Activated CD4-positive, CD25-positive, alpha-beta regulatory T cell (primary cell): ENCODE measurements at places on chromosomes 5 and 9.

DNA sequence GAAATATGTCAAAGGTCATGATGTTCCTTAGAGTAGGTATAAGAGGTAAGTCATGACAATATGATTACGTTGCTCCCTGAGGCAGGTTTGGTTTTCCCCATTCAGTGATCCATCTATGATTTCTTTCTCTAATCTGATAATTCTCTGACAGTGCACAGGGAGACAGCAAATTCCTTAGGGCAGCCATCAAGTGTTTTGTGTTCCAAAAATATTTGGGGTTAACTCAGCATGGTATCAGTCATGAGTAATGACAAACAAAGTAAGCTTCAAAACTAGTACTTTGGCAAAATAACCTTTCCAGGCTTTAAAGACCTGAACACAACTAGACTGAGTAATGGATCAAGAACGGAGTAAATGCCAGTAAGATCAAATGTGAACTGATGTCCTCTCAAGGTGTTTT lies 55.3 kb upstream of the SPATA31E1 start:
- no peak for DNase-seq

DNA sequence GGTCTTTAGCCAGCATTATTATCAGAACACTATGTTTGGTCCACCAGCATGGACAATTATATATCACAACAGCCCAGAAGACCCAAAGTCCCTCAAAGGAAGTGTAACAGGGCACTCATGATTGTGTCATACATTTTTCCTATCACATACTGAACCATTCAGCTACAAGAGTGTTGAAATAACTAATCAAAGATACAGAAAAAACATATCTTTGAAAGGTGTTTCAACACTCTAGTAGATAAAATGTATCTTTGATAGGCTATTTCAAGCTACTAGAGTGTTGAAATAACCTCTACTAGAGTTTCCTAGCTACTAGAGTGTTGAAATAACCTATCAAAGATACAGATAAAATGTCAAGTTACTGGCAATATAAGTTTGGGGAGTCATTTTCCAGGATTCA lies 545.0 kb downstream of the PRR16 start:
- DNase-seq: no peak

GRCh38 chr9:37528652-37529471 lies 43.1 kb downstream of the POLR1E start:
- peak; percentile 28 for DNase-seq

GRCh38 chr9:86508208-86508903 lies 154.1 kb upstream of the TUT7 start:
- DNase-seq: no peak

- no peak for DNase-seq
Measured at GRCh38 chr9:83934569-83935275, 13.5 kb upstream of the KIF27 start.

DNA sequence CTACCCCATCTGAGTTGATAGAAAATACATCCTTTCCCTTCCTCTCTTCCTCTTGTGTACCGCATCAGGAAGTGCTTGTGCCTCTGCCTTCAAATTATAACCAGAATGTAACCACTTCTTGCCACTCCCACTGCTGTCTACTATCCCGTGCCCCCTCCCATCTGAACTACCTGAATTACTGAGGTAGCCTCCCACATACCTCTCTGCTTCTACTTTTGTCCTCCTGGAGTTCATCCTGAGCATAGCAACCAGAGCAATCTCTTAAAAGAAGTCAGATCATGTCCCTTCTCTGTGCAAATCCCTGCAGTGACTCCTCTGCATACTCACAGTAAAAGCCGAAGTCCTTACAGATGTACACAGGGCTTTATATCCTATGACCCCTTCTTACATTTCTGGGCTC lies 23.0 kb downstream of the SV2C start:
- no peak for DNase-seq

GRCh38 chr5:101539315-101539714 lies 636.2 kb upstream of the ST8SIA4 start:
- no peak for DNase-seq

DNA sequence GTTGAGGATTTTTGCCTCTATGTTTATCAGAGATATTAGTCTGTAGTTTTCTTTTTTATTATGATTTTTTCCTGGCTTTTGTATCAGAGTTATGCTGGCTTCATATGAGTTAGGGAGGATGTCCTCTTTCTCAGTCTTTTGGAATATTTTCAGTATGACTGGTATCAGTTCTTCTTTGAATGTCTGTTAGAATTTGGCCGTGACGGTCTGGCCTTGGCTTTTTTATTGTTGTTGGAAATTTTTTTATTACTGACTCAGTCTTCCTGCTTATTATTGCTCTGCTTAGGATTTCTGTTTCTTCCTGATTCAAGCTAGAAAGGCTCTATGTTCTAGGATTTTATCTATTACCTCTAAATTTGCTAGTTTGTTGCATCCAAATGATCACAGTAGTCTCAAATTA lies 421.9 kb downstream of the CDH10 start:
- DNase-seq: no peak

DNA sequence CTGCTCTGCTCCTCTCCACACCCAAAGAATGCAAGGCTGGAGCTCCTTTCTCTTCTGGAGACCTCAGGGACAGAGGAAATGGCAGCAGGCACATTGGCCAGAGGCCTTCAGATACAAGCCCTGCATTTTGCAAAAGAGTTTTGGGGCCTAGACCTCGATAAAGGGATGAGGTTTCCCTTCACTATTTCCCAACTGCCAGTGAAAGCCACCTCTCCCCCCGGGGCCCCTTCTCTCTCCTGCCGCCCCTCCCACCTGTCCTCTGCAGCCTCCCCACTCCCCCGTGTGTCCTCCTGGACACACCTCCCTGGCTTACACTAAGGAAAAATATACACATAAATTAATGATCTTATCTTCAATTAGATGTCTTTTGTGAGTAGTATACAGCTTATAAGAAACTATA lies 21.3 kb upstream of the LMNB1 start:
- DNase-seq: no peak

DNA sequence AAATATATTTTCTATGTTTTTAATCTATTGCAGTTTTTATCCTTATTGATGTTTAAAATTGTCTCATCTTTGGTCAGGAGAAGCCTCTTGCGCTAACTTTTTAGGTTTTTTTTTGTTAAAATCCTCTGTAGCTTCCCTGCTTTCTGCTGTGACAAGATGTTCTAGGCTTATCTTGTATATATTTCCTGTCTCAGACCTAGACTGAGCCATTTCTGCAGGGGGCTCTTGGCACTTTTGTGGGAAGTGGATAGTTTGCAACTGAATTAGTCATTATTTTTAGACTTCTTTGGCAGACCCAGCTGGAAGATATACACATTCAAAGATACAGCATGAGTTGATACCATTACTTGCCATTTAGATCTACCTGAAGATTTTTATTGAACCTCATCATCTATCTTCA lies 28.8 kb downstream of the TCERG1 start:
- DNase-seq: no peak

GRCh38 chr5:173719731-173720082 lies 103.3 kb upstream of the BOD1 start:
- no peak for DNase-seq

- DNase-seq: no peak
Measured at GRCh38 chr5:122351416-122352157, 39.5 kb downstream of the SNCAIP start.

DNA sequence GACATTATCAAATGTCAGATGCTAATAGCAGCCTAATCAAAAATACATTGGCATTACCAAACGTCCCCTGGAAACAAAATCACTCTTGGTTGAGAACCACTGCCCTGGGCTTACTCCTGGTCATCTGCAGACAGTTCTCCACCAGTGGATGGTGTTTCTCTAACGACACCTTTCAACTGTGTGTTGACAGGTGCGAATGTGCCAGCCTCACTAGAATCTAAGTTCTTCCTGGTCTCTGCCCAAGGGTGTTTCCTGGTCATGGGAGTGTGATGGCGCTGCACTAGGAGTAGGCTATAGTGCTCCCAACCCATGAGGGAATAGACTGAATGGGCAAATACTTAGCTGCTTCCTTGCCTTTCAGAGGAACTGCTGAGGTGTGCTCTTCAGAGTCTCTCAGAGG lies 105.9 kb downstream of the MRPS27 start:
- no peak for DNase-seq

DNA sequence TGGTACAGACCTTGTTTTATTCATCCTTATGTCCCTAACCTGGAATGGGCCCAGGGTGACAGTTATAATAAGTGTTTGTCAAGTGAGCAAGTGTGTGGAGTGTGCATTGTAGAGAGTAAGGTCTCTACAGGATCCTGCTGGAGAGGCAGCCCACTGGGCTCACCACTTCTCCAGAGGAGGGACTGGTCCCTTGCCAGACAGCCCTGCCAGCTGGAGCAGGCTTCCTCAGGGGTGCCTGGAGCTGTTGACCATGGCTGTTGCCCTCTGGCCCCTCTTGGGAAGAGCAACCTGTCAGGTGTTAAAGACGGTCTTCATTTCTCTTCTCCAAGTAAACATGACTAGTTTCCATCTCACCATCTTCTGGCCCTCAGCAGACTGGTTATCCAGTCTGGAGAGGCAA lies 20.0 kb downstream of the IRF1 start:
- DNase-seq: no peak

- no peak for DNase-seq
Measured at GRCh38 chr5:94045839-94046782, 304.7 kb upstream of the POU5F2 start.

- DNase-seq: no peak
Measured at GRCh38 chr5:14588145-14588544, 6.6 kb downstream of the OTULINL start.

GRCh38 chr5:13921578-13921977 lies 22.9 kb downstream of the DNAH5 start:
- DNase-seq: no peak

GRCh38 chr5:107413754-107414153 lies 257.0 kb downstream of the EFNA5 start:
- no peak for DNase-seq

DNA sequence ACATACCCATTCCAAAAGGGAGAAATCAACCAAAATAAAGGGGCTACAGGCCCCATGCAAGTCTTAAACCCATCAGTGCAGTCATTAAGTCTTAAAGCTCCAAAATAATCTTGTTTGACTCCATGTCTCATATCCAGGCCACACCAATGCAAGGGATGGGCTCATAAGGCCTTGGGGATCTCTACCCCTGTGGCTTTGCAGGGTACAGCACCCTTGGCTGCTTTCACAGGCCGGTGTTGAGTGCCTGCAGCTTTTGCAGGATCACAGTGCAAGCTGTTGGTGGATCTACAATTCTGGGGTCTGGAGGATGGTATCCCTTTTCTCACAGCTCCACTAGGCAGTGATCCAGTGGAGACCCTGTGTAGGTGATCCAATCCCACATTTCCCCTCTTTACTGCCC lies 5.0 kb upstream of the SPINK14 start:
- no peak for DNase-seq

GRCh38 chr5:76305269-76305668 lies 97.8 kb upstream of the IQGAP2 start:
- DNase-seq: no peak

- no peak for DNase-seq
Measured at GRCh38 chr9:126338945-126339344, 12.3 kb downstream of the MVB12B start.

DNA sequence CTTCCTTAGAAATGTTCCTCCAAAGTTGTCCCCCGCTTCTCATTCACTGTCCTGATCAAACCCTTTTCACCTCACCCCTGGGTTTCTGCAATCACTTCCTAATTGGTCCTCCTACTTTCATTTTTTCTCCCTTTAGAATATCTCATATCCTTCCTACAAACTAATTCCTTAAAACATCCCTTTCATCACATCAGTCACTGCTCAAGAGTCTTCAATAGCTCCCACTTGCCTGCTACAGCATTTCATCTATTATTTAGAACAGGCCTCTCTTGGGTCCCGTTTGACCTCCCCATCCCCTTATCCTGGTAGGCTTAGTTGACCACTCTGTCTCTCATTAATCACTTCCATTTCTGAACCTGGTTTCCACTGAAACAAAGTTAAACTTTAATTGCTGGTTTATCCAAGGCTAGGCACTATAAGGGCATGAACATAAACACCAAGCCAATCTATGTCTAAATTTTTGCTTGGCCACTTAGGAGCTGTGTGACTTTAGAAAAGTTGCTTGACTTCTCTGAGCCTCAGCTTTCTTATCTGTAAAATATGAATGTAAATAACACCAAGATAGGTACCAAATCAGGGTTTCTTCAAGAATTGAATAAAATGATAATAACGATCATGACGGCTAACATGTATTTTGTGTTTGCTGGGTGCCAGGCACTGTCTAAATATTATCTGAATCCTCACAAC lies 202.1 kb upstream of the WWC1 start:
- no peak for DNase-seq

DNA sequence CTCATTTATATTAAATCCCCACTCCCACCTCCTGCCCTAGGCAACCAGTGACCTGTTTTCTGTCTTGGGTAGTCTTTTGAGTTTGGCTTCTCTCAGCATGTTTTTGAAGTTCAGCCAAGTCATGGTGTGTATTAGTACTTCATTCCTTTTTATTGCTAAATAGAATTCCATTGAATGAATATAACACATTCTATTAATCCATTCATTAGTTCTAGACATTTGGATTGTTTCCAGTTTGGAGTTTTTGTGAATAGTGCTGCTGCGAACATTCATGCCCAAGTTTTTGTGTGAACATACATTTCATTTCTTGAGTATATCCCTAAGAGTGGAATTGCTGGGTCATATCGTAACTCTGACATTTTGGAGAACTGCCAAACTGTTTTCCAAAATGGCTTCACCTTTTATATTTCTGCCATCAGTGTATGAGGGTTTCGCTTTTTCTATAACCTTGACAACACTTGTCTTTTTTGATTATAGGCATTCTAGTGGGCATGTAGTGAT lies 2.7 kb downstream of the ZNF346 start:
- no peak for DNase-seq

DNA sequence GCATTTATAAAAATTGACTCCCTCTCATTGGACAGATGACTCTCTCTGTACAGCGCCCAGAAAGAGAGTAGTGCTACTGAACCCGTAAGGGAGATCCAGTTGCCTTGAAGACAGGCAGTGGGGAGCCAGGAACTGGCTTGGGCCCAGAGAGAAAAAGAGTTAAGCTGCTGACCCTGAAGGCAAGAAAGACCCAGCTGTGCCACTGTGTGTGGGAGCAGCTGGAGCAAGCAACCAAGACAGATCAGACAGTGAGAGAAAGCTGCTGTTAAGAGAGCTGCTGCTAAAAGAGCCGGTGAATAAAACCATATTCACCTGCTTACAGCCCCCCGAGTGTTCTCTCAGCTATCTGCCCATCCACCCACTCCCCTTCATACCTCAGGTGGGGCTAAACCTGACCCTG lies 149.7 kb upstream of the ADAMTS16 start:
- DNase-seq: no peak

- DNase-seq: no peak
Measured at GRCh38 chr9:6667633-6668280, 22.2 kb upstream of the GLDC start.

- DNase-seq: no peak
Measured at GRCh38 chr5:104418056-104418455, 855.5 kb upstream of the NUDT12 start.
